ENCODE measurements at places on chromosomes 5 and 9.
A peak's percentile ranks its signal among the peaks of the same experiment; 100 is the strongest.

GRCh38 chr9:77725820-77726219 is 77.7 kb upstream of the GNA14 start:
- DNase-seq, result no peak

DNA sequence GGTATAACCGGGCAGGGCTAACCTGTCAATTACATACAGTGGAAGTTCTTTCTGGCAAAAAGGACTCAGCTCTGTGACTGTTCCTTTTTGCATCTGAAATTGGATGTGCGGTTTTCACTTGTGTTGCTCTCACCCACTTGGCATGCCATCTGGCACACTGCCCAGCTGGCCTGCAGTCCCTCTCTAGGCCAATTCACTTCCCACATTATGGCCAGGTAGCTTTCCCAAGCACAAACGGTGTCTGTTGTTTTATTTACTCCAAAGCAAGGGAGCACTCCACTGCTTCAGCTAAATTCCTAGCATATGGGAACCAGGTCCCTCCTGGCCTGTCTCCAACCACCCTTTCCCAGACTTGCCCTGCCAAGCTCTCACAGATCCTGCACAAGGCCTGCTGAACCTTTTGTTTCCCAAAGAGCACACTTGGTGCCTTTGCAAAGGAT is 132.5 kb downstream of the SEMA6A start:
- DNase-seq, result peak; percentile 53

- DNase-seq, result no peak
Observed at GRCh38 chr9:61666310-61666709, 476.5 kb downstream of the SPATA31A7 start.

GRCh38 chr9:93663877-93664548 is 87.6 kb downstream of the PHF2 start:
- DNase-seq, result no peak

DNA sequence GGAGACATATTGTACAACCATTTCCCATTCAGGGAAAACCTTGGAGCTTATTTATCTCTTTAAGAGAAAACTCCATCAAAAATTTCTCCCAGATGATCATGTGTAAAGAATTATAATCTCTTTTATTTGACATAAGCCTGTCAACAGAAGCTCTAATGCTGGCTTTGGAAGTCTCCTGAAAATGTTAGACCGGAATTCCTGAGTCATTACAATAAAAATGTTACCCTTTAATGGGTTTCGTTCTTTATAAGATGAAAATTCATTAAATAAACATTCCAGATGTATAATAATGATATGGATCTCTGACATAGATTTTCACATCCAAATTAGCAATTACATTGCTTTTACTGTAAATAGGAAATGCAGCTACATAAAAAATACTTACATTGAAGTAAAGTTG is 1036.4 kb downstream of the EFNA5 start:
- DNase-seq, result no peak

DNA sequence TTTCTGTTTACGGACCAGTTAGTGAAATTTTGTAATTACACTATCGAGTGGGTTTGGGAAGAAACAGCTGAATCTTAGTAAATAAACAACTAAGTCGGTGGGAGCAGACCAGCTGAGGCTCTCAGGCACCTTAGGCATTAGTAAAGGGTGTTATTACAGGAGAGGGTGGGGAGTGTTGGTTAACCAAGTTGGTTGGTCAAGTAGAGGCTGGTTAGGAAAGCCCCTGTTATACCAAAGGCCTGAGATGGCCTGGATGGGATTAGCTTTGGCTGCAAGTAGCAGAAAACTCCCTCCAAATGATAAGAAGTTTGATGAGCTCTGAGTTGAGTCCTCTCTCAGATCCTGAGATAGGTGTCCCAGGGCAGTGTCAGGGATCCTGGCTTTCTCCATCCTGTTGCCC is 81.3 kb downstream of the PPARGC1B start:
- no peak for DNase-seq

- DNase-seq, result no peak
Observed at GRCh38 chr9:72952914-72953313, at the start of gene ALDH1A1. TSS of gene ALDH1A1 (minus strand) at chr9:72953053. CDS start at chr9:72953000, 53 bp downstream.

- DNase-seq, result no peak
Observed at GRCh38 chr5:75306746-75307145, 30.3 kb upstream of the HMGCR start.

DNA sequence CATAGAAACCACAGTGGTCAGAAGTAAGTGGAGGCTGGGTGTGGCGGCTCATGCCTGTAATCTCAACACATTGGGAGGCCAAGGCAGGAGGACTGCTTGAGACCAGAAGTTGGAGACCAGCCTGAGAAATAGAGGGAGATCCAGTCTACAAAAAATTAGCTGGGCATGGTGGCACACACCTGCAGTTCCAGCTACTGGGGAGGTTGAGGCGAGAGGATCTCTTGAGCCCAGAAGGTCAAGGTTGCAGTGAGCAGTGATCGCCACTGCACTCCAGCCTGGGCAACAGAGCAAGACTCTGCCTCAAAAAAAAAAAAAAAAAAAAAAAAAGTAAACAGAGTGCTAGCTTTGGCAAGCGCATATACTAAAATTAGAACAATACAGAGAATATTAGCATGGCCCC is 24.6 kb downstream of the AK8 start:
- DNase-seq, result no peak

GRCh38 chr5:32369542-32370155 is 56.9 kb upstream of the MTMR12 start:
- DNase-seq, result no peak

DNA sequence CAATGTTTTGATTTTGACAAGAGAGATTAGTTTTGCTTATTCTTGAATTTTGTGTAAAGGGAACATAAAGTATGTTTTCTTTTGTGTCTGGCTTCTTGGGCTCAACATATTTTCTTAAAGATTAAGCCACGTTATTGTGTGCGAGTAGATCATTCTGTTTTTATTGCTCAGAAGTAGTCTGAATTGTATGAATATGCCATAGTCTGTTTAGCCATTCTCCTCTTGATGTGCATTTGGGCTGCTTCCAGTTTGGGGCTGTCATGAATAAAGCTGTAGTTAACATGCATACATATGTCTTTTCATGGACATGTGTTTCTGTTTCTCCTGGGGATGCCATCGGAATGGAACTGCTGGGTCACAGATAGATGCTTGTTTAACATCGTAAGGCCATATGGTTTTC is 198.9 kb downstream of the FANCC start:
- no peak for DNase-seq

DNA sequence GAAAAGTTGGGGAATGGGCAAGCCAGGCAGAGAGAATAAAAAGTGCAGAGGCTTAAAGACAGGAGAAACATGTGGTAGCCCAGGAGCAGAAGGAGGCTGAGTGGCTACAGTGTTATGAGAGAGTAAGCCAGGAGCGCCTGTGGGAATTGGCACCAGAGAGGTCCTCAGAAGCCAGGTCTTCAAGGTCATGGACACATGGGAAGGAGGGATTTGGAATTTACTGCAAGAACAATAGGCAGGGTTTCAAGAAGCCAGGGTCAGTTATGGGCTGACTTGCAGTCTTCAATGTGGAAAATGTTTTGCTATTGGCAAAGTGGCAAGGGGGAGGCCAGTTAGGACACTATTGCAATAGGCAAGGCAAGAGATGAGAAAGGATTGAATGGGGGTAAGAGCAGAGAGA is 29.3 kb downstream of the ERAP1 start:
- no peak for DNase-seq

DNA sequence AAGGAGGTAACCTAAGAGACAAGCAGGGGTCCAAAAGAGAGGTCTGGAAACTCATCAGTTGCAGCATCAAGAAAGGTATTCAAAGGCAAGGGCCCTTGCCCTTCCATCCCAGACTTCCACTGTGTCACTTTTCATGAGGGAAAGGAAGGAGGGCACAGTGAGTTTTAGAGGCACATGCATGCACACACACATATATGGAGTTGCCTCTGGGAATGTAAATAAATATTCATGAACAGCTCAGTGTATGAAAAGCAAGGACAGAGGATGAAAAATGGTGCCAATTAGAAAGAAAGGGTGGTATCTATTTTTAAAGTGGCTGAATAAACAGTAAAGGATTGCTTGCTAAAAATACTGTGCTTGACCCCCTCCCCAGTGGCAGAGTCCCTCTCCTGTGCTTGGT is 105.3 kb upstream of the LRRTM2 start:
- no peak for DNase-seq

- DNase-seq, result no peak
Observed at GRCh38 chr9:28624771-28625170, 1051.5 kb upstream of the C9orf72 start.

GRCh38 chr5:135399794-135400542 is 937 bp upstream of the MACROH2A1 start:
- no peak for DNase-seq
